CD4-positive, alpha-beta T cell treated with Interleukin-12 subunit alpha and Interleukin-12 subunit beta, for 1 hour (primary cell): ENCODE measurements at places on chromosomes 16 and 17.

- DNase-seq, result no peak
Observed at GRCh38 chr17:28348979-28349378, 8.3 kb downstream of the POLDIP2 start.

DNA sequence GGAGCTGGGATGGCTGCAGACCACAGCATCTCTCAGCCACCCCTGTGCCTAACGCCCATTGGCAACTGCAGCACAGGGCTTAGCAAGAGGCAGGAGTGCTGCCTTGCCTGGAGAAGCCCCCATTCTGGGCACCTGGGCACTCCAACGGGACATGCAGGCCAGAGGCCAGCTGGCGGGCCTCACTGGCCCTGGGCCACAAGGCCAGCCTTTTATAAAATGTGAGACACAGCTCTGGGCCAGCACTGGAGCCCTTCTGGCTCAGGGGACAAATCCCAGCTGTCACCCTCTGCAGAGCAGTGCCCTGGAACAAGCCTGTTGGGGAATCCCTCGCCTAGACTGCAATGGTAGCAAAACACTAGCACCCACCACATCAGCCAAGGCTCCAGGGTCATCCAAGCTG lies 171.8 kb downstream of the WSCD1 start:
- no peak for DNase-seq

GRCh38 chr17:74848656-74849399 lies 10.9 kb downstream of the GRIN2C start:
- no peak for DNase-seq

- no peak for DNase-seq
Observed at GRCh38 chr17:45267436-45268055, 5.7 kb upstream of the SPATA32 start.

DNA sequence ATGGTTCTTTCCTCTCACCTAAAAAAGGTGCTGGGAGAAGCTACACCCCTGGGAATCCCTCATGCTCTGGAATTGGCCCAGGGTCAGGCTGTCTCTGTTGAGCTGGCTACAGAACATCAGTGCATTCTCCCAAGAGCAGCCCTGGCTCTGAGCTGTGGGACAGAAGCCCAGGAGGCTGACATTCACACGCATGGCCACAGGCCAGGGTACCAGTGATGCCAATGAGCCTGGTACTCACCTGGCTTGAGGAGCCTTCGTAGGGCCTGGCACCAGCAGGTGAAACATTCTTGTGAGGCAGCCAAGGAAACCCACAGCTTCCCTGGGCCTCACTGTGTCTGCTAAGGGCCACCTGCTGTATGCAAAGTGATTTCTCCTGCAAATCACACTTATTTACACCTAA lies 121.7 kb upstream of the CCL2 start:
- DNase-seq, result no peak

DNA sequence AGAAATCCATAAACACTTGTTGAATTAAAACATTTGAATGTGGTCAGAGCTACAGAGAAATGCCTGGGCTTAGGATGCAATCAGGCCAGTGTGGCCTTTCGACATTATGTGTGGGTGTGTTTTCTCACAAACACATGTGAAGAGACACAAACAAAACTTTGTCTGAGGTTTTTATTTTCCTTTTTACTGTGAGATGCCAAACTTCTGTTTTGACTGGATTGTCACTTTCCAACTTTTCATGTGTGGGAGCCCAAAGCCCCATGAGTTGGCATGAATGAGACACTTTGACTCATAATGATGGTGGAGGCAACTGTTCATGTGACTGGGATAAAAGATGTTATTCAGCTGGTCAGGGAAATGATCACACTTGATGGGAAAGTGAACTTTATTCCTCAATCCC lies 71.9 kb upstream of the GAS7 start:
- no peak for DNase-seq

DNA sequence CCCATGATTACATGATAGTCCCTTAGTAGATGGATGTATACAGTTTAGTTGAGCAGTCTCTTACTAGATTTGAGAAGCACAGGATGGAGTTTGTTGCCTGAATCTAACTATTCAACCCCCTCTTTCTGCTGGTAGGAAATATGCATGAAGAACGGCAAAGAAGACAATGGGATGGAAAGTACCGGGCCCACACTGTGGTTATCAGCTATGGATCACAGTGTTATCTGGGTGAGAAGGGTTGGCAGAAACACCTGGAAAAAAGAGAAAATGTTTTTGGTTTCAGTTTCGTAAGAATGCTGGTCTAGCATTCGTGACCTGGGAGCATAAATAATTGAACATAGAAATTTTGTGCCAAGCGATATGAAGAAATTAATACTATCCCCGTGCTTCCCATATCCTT lies 53.1 kb downstream of the ANKFN1 start:
- no peak for DNase-seq
